ENCODE measurements at places on chromosomes 3 and 15. TPM values are rescaled to one million over a fixed set of nuclear protein-coding genes. Genes with fewer than 3 reads are reported as not detected.

The ARRDC4 gene
- 0.42 TPM for total RNA-seq

The MUC4 gene
- total RNA-seq: 0.13 TPM

The CCR3 gene
- not detected for total RNA-seq

The NEK10 gene
- total RNA-seq: 0.30 TPM

The BFSP2 gene
- total RNA-seq: 0.61 TPM

The RYR3 gene
- total RNA-seq: not detected

The WNT7A gene
- 0.06 TPM for total RNA-seq

The RPP25 gene
- total RNA-seq: 9.5 TPM

The NR2E3 gene
- not detected for total RNA-seq

The RTP4 gene
- 1.8 TPM for total RNA-seq

The PLSCR4 gene
- not detected for total RNA-seq
